ENCODE measurements at places on chromosomes 2 and 18.
A peak's percentile ranks its signal among the peaks of the same experiment; 100 is the strongest.

- no peak for DNase-seq
These were observed 26.0 kb downstream of the STK25 start for GRCh38 chr2:241482126-241482955.

- DNase-seq = no peak
These were observed 1.7 kb upstream of the MSGN1 start for GRCh38 chr2:17814601-17815000.

DNA sequence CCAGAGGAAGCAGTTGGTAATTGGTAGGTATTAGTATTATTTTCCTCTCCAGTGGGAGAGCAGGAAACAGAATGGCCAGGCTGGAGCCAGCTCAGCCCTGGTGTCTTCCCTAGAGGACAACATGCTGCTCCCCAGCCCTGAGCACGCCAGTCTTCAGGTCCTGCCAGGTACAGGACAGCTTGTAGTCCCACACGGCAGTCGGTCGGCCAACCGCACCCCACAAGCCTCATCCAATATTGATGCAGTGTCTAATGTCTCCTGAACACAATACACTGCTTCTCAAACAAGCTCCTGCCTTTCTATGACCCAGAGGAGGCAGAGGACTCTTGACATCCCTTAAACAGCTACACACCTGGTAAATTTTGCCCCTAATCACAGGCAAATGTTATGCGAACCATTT is 71.0 kb upstream of the PPP1CB start:
- peak; percentile 12 for DNase-seq

- DNase-seq = no peak
These were observed 81.3 kb downstream of the TFCP2L1 start for GRCh38 chr2:121203591-121204249.

GRCh38 chr2:171100370-171100769 is 60.3 kb downstream of the TLK1 start:
- no peak for DNase-seq

GRCh38 chr2:38524580-38524979 is 78.1 kb downstream of the HNRNPLL start:
- DNase-seq = no peak

DNA sequence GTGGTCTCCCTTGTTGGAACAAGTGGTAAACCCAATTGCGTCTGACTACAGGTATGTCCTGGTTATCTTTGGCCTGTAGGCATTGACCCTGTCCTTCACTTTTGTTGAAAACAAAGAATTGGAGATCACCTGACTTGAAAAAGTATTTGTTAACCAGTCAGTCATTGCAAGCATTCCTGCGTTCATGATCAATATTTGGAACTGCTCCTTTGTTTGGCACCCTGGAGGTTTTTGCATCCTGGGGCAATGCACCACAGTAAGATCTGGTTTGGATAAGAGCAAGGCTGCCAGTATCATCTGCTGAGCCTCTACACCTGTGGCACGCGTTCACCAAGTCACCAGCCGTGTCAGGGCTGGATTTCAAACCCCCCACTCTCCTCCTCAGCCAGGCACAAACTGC is 115.7 kb downstream of the DNAH6 start:
- DNase-seq = no peak

GRCh38 chr2:173872714-173873113 is 92.5 kb downstream of the SP3 start:
- DNase-seq = no peak

GRCh38 chr2:221345516-221345915 is 226.6 kb downstream of the EPHA4 start:
- DNase-seq = no peak

- DNase-seq = no peak
These were observed 11.2 kb upstream of the EFR3B start for GRCh38 chr2:25030702-25031101.

- no peak for DNase-seq
These were observed 162.3 kb downstream of the ACKR3 start for GRCh38 chr2:236731767-236732580.

DNA sequence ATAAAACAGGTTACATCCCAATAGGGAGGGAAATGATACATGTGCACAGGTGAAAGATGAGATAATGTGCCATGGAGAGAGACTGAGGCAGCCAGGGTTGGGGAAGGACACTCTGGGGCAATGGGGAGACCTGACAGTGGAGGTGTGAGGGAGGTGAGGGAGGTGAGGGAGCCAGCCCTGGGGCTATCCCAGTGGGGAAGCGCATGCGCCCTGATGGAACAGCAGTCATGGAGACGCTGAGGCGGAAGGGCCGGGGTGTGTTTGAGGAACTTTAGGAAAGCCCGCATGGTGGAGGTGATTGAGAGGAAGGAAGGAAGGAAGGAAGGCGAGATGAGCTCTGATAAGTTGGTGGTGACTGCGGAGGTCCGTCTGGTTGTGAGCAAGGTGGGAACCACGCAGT is 66.5 kb downstream of the CABLES1 start:
- DNase-seq = no peak

DNA sequence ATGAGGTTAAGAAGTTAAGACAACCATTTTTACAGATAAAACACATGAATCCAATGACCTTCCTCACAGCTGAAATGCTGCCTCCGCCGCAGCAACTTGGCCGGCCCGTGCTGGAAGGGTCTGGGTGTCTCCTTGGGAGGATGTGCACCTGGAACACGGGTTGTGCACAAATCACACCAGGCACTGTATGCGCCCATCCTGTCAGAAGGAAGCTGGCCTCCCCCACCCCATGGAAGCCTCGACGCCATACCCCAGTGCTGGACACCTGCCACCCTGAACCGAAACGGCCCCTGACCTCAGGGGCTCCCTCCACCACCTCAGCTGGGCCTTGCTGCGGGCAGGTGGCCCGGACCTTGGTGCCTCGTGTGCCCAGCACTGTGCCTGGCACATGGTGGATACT is 111.8 kb downstream of the PXDN start:
- no peak for DNase-seq

DNA sequence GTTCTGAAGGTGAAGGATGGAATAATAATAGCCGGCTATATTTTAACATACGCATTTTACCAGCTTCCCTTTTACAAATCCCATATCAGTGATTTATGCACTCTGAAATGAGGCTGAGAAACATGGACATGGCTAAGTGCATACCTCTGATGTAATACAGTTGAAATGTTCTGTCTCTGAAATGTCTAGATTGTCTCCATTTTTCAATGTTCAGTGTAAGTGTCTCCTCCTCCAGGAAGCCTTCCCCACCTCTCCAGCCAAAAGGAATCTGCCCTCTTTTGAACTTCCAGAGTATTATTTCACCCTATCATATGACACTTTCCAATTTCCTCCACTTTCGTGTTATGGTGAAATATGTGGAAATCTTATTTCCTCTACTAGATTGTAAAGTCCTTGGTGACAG is 29.5 kb upstream of the ME2 start:
- no peak for DNase-seq

- DNase-seq = no peak
These were observed 109.4 kb downstream of the ZNF516 start for GRCh38 chr18:76385681-76385975.

DNA sequence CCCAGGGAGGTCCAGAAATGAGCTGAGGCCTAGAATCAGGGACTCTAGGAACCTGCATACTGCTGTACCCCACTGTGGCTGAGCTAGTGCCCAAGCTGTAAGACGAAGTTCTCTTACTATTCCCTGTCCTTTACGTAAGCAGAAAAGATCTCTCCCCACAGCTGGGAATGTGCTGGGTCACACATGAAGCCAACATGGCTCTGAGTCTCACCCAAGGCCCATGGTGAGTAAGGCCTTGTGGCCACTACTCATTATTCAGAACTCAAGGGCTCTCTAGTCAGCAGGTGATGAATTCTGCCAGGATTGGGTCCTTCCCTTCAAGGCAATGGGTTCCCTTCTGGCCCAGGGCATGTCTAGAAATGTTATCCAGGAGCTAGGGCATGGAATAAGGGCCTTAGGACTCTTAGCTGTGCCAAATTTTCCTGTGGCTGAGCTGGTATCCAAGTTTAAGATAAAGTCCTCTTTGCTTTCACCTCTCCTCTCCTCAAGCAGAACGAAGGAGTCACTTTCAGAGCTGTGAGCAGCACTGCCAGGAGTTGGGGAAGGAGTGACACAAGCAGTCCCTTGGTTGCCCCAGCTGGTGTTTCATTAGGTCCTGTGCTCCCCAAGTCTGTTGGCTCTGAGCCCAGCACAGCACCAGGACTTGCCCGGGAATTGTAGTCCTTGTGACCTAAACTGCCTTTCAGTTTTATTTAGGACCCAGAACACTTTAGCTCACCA is 707.6 kb downstream of the SLC4A3 start:
- DNase-seq = no peak

GRCh38 chr2:171201767-171202166 is 41.1 kb upstream of the TLK1 start:
- DNase-seq = no peak

DNA sequence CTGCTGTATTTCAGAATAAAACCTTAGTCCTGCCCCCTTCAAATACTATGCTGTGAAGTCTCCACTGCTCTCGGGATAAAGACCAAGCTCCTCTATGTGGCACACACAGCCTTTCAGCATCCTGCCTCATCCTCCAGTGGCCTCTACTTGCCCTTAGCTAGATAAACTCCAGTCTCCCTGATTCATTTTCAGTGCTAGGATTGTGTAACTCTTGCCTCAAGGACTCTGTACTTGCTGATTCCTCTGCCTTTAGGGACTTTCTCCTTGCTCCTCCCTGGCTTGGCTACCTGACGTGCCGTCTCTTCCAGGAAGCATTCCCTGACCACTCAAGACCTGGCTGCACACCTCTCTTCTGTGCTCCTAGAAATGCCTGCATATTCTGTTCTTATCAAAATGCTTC is 416.7 kb downstream of the MTX2 start:
- no peak for DNase-seq

GRCh38 chr2:85792783-85793441 is 39.1 kb downstream of the ATOH8 start:
- DNase-seq = no peak

DNA sequence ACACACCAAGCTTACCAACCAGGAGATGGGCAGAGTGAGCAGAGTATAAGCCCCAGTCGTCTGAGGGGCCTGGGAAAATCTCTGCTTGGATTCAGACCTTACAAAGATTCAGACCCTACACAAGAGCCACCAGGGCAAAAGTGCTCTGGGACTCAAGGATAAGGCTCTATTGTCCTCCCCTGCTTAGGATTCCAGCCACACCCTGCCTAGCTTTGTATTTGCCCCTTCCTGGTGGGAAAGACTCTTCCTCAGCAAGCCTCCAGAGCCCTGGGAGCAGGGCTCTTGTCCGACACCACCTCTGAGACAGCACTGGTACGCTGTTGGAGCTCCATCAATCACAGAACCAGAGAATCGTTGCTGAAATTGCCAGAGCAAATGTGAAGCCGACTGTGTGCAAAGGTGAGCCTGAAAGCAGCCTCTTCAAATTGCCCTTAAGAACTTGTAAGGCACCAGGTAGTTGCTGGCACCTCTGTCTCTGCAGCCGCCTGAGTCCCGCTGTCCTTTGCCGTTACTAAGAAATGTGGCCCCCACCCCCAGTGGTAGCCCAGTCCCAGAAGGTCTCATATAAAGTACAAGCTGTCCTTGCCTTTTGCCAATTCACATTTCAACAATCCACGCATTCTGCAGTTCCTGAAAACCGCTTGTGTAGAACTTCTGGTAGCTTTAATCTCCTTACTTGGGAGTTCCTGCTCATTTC is 148.7 kb downstream of the CTIF start:
- no peak for DNase-seq

- DNase-seq = no peak
These were observed 49.8 kb downstream of the PLB1 start for GRCh38 chr2:28545590-28546200.

DNA sequence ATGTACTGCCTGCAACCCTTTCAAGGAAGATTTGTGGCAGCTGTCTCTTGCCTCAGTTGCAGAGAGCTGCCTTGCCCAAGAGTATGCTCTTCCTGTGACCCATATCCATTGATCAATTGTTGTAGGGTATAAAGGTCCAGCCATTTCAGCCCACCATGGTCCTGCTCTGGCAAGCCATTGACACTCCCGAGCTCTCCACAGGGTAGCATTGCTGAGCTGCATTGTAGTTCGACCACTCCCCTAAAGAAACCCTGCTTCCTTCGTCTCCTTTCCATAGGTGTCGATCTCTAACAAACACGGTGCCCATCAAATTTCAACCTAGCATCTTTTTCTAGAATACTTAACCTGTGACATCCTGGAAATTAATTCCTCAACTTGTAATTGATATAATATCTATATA is 104.9 kb upstream of the NDUFV2 start:
- no peak for DNase-seq

DNA sequence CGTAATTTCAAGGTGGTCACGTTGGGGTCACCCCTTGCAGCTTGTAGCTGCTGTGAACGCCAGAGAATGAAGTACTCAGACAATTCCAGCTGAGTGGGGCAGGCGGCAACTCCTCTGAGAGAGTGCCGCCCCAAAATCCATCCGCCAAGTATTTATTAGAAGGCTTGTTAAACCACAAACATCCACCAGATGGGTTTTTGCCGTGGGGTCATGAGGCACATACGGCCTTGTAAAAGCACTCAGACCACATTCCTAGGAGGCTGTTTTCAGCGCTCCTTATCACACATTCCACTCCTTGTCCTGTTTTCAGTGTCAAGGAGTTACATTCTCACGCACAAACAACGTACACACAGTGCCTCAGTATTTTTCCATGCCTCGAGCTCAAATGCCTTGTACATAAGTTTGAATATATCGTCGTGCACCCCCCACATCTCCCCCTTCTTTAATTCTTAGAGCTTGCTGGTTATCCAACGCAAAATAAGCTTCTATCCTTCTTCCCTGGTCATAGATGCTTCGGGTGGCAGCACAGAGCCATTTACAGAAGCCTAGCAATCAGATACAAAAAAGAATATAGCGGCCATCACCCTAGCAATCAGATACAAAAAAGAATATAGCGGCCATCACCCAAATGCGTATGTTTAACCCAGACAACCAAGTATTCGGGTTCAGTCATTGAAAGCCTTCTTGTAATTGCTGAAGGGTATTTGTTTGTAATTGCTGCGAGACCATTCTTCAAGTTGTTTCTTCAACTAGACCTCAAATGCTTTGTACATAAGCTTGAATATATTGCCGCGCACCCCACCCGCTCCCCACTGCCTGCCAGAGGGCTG is 7.3 kb downstream of the ALPP start:
- DNase-seq = no peak

DNA sequence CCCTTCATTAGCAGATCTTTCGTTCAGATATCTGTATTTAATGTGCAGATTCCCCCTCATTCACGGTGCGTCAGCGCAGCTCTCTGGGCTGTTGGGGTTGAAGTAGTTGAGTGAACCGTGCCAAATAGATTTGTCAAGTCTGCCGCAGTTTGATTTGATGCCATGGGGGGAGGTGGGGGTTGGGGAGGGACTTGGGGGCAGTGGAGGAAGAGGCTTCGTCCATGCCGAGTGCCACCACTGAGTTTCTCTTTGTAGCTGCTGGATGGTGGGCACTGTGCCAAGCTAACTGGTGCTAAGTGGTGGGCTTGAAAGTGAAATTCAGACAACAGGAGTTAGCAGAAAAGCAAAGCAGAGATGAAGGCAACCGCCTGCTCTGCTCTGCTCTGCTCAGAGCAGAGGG is 47.9 kb downstream of the NRP2 start:
- no peak for DNase-seq

GRCh38 chr2:11409572-11409959 is 56.4 kb downstream of the E2F6 start:
- DNase-seq = no peak

- no peak for DNase-seq
These were observed 311.2 kb upstream of the HDAC4 start for GRCh38 chr2:239711911-239712570.

GRCh38 chr2:160510617-160511016 is 17.0 kb upstream of the RBMS1 start:
- DNase-seq = no peak

GRCh38 chr2:85753525-85754312 is at the start of gene ATOH8:
Gene ATOH8 (plus strand): TSS chr2:85753991. CDS start chr2:85754190, 199 bp downstream.
- peak; percentile 7 for DNase-seq

- no peak for DNase-seq
These were observed 54.1 kb downstream of the DYSF start for GRCh38 chr2:71507476-71507875.

- no peak for DNase-seq
These were observed 87.4 kb upstream of the HS6ST1 start for GRCh38 chr2:128405981-128406613.
